Activated CD4-positive, alpha-beta memory T cell treated with anti-CD3 and anti-CD28 coated beads, Interleukin-2, amount 10 ng/mL, durations not matched to agents 7 days and 5 days (primary cell): ENCODE measurements at places on chromosomes 3 and 15.

DNA sequence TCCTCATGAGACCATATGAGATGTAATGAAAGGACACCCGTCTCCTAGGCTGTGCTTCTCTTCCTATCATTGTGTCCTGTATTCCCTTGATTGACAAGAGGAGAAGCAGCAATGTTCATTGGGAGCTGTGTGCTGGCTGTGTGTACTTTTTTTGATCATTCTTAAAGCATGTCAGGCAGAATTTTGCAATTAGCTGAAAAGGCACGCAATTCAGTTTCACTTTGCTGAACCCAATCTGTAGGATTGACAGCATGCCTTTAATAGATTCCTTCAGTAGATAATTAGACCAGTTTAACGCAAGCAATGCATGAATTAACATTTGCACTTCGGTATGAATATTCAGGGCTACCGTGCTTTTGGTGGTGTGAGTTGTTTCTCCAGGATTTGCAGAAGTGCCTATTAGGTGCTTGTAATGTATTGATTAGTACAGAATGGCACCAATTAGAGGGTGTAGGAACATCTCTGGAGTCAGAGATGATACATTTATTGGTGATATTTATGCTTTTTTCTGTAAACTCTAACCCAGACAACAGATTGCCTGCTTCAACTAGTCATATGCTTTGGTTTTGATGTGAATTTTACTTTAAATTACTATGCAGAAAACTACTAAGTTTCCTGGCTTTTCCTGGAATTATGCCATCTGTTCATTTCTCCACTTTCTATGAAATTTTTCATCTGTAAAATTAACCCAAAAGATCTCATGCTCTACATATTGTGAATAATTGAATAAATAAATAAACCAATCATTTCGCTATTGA, 114.3 kb downstream of the NSUN3 start:
- no peaks in the 10 kb centered on the region for H3K36me3 ChIP-seq
- H3K4me3 ChIP-seq: no peak overlapping the region
- no peaks in the 10 kb centered on the region for H3K4me1 ChIP-seq
- H3K27ac ChIP-seq: no peak overlapping the region
- DNase-seq: no peak

DNA sequence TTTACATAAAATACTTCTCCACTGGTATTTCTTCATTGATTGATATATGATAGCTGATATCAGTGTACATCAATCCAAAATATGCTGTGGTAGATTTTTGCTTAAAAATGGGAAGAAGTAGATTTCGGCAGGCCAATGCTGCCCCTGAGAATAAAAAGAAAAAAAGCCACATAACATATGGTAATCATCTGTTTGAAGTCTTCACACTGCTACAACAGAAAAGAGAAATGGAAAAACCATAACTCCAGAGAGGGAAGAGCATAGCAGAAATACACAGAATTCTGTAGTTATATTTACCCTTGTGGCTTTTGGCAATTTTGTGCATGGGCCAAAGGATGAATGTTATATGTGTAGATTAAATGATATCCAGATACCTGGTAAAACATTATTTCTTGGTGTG, 143.1 kb upstream of the KCNMB2 start:
- H3K27me3 ChIP-seq: peaks cover 6% of the 10 kb centered on the region
- no peak overlapping the region for H3K27ac ChIP-seq
- H3K36me3 ChIP-seq: no peaks in the 10 kb centered on the region
- H3K4me1 ChIP-seq: peaks cover 5% of the 10 kb centered on the region

GRCh38 chr3:192919901-192920300, 2.2 kb upstream of the MB21D2 start:
- H3K36me3 ChIP-seq: peaks cover 23% of the 10 kb centered on the region
- H3K4me1 ChIP-seq: peaks cover 37% of the 10 kb centered on the region
- H3K4me3 ChIP-seq: no peak overlapping the region
- H3K27ac ChIP-seq: no peak overlapping the region
- peaks cover 50% of the 10 kb centered on the region for H3K27me3 ChIP-seq

GRCh38 chr3:100189444-100189964, 71.3 kb upstream of the TBC1D23 start:
- H3K4me3 ChIP-seq: no peak overlapping the region
- no peak for DNase-seq
- no peak overlapping the region for H3K27ac ChIP-seq
- H3K4me1 ChIP-seq: no peaks in the 10 kb centered on the region
- H3K27me3 ChIP-seq: peaks cover 7% of the 10 kb centered on the region

DNA sequence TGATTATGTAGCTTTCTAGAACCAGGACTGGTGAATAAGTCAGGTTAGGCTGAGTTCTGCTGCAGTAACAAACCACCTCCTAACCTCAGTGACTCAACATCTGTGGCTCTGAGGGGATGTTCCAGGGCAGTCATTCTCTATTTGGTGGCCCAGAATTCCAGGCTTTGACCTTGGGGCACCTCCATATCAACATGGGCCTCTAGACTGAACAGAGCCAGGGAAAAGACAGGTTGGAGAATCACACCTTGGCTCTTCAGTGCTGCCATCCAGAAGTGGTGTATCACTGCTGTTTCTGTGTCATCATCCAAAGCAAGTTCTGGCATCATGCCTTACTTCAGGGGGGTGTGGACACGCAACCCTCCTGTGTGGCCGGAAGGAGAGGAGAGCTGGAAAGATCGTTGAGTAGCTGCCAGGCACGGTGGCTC, 15.3 kb downstream of the ZBTB47 start:
- no peaks in the 10 kb centered on the region for H3K36me3 ChIP-seq
- no peak overlapping the region for H3K4me3 ChIP-seq
- H3K4me1 ChIP-seq: no peaks in the 10 kb centered on the region
- H3K27me3 ChIP-seq: peaks cover 2% of the 10 kb centered on the region
- DNase-seq: no peak

DNA sequence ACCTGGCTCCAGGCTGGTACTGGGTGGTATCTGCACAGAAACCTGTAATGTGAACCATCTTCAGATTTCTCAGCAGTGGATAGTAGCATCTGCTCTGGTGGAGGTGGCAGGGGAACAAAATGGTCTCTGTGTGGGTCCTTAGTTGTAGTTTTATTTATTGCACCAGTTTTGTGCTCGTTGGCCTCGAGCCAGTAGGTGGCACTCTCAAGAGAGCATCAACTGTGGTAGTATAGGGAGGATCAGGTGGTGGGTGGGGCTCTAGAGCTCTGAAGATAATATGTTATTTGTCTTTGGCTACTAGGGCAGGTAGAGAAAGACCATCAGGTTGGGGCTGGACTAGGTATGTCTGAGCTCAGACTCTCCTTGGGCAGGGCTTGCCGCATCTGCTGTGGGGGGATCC, 254.0 kb upstream of the GPR149 start:
- H3K4me1 ChIP-seq: no peaks in the 10 kb centered on the region
- no peak overlapping the region for H3K27ac ChIP-seq
- DNase-seq: no peak
- no peak overlapping the region for H3K4me3 ChIP-seq
- no peaks in the 10 kb centered on the region for H3K36me3 ChIP-seq
